Thyroid gland (tissue), 4 donors: ENCODE measurements at places on chromosomes 1 and 21. TPM values are rescaled to one million over a fixed set of nuclear protein-coding genes. Genes with fewer than 3 reads are reported as not detected.

DNA sequence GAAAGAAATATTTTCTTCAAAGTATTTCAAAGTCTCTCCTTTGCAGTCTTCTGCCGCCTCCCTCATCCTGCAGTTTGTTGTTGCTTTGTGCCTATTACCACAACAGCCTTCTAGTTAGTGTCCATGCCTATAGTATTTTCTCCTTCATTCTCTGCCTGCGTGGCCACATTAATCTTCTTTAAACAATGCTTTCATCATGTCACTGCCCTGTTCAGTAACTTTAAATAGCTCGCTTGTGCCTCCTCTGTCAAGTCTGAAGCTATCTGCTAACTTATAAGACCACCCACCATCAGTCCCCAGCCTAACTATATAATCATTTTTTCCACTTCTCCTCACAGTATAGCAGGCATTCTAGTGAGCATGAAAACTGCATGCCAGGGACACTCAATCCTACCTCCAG, 290.3 kb downstream of the PDE4B start:
- no peak for DNase-seq
- H3K36me3 ChIP-seq, result no peaks in the 10 kb centered on the region
- no peak overlapping the region for H3K27ac ChIP-seq

GRCh38 chr1:203328714-203329122, 22.2 kb downstream of the FMOD start:
- no peaks in the 10 kb centered on the region for H3K36me3 ChIP-seq
- H3K4me1 ChIP-seq, result peaks cover 50% of the 10 kb centered on the region
- peak; percentile 90 for DNase-seq
- no peaks in the 10 kb centered on the region for H3K27me3 ChIP-seq

- DNase-seq, result no peak
- no peak overlapping the region for H3K4me3 ChIP-seq
- H3K27me3 ChIP-seq, result no peaks in the 10 kb centered on the region
- H3K4me1 ChIP-seq, result peaks cover 11% of the 10 kb centered on the region
Observed at GRCh38 chr21:46150491-46151121, 4.8 kb downstream of the FTCD start.

DNA sequence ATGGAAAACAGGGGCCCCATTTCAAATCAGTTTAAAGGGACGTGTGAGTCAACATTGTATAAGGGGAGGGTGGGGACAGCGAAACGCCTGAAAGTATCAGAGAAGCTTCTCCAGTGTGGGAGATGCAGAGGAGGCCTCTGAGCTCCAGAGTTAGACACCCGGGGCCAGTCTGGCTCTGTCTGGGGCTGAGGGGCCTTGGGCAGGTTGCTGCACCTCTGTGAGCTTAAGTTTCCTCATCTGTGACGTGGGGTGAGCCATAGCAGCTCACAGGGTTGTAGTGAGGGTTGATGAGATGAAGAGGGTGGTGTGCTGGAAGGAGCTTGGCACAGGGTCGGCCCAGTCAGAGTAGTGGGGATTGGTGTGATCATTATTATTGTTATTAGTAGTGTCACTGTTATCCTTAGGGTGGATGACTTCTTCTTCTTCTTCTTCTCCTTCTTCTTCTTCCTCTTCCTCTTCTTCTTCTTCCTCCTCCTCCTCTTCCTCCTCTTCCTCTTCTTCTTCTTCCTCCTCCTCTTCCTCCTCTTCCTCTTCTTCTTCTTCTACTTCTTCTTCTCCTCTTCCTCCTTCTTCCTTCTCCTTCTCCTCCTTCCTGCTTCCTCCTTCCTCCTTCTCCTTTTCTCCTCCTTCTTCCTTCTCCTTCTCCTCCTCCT, 282.0 kb downstream of the PTPRU start:
- H3K36me3 ChIP-seq, result no peaks in the 10 kb centered on the region
- no peak for DNase-seq
- H3K4me3 ChIP-seq, result no peak overlapping the region
- no peaks in the 10 kb centered on the region for H3K4me1 ChIP-seq
- no peak overlapping the region for H3K27ac ChIP-seq
- H3K27me3 ChIP-seq, result no peaks in the 10 kb centered on the region

DNA sequence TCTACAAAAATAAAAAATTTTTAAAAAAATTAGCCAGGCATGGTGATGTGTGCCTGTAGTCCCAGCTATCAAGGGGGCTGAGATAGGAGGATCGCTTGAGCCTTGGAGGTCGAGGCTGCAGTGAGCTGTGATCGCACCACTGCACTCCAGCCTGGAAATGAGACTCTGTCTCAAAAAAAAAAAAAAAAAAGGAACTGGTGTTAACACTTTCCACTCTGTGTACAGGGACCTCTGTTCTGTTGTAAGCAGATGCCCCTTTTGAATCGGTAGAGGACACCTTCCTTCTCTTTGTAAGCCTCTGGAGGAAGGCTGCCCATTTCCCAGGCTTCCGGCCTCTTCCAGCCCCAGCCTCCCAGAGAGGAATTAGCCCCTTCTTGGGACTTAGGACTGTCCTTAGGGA, 7.3 kb upstream of the C1orf210 start:
- H3K27ac ChIP-seq, result peak overlapping the region; percentile 97
- H3K36me3 ChIP-seq, result no peaks in the 10 kb centered on the region
- H3K4me1 ChIP-seq, result peaks cover 64% of the 10 kb centered on the region
- no peak for DNase-seq
- H3K4me3 ChIP-seq, result no peak overlapping the region

The GUCA2B gene
- total RNA-seq, result not detected

The IL24 gene
- not detected for total RNA-seq
